ENCODE measurements at places on chromosomes 1 and 21.

DNA sequence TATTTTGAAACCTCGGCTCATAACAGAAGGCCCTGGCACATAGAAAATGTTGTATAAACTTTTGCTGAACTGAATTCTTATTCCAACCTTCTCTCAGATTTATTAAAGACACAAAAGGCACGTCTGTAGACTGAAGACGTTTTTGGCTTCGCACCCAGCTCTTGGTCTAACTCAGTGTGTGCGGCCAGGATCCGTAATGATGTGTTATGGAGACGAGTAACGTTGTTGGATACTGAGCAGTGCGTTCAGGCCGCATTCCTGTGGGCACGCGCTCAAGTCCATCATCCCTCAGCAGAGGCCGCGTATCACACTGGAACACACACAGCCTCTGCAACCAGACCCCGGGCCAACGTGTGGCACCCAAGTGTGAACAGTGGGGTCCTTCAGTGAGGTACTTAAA, 154.8 kb upstream of the RAB4A start:
- DNase-seq, result no peak

GRCh38 chr1:217534566-217534965, 96.3 kb downstream of the GPATCH2 start:
- DNase-seq, result no peak

DNA sequence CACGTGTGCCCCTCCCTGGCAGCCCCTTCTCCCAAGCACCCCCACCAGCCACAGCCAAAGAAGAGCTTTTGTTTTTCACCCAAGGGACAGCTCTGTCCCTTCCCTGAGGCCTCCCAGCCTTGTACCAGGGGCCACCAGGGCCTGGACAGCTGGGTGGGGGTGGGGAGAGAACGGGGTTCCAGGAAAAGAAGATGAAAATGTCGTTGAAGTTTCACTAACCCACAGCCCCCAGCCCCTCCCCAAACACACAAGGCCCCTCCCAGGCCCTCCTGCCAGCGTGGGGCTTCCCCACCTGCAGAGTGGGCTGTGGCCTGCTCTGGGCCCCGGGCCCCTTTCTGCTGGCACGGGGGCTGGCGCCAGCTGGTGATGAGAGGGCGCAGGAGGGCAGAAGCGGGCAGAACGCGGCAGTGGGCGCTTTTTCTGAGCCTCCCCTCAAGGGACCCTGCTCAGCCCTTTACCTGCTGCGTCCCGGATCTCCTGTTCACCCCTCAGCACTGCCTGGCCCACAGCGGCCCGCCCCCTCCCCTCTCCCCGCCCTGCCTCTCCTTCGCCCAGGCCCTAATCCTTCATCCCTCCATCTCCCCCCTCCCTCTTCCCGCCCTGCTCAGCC, 5.5 kb upstream of the ANKRD65 start:
- DNase-seq, result no peak

GRCh38 chr21:37266515-37267221, 466 bp downstream of the VPS26C start:
- no peak for DNase-seq

- no peak for DNase-seq
Observed at GRCh38 chr1:24903560-24903954, 26.5 kb downstream of the RUNX3 start.

DNA sequence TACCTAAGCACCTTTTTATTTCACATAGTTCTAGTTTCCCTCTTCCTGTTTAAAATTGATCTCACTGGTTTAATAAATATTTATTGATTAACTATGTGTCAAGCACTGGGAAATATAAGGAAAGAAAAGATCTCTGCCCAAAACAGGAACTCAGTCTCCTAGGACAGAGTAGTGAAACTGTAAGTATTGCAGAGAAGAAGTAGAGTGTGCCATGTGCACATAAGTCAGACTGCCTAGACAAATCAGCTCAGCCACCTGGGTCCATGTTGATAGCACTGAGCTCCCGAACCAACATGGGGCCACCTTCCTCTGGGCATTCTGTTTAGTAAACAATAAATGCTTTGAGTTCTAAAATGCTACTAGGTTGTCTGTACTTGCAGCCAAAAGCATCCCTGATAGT, 9.8 kb upstream of the SSX2IP start:
- no peak for DNase-seq

DNA sequence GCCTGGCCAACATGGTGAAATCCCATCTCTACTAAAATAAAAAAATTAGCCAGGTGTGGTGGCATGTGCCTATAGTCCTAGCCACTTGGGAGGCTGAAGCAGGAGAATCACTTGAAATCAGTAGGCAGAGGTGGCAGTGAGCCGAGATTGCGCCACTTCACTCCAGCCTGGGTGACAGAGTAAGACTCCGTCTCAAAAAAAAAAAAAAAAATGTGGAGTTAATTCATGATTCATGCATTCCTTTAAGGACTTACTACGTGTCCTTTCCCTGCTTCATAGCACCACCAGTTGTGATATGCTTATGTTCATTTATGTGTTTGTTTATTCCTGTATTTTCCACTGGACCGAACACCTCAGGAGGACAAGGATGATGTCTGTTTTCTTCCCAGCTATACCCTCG, 12.7 kb upstream of the PRELP start:
- peak; percentile 38 for DNase-seq

- no peak for DNase-seq
Observed at GRCh38 chr1:34975338-34975737, 9.8 kb downstream of the TMEM35B start.

DNA sequence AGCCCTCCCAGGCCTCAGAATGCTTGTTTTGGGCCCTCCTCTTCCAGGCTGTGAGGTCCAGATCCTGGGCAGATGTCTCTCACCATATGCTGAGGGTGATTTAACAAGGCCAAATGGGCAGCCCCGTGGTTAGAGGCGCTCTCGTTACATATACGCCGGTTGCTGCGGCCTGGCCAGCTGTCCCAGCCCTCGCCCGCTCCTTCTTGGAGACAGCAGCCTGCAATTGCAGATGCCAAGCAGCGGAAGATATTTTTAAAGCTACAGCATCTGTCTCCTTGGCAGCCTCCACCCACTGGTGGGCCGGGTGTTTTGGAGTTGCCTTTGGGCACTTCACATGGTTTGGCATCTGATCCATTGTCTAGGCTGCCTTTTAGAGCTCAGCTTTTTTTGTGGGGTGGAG, 178.8 kb upstream of the NFIA start:
- DNase-seq, result no peak

DNA sequence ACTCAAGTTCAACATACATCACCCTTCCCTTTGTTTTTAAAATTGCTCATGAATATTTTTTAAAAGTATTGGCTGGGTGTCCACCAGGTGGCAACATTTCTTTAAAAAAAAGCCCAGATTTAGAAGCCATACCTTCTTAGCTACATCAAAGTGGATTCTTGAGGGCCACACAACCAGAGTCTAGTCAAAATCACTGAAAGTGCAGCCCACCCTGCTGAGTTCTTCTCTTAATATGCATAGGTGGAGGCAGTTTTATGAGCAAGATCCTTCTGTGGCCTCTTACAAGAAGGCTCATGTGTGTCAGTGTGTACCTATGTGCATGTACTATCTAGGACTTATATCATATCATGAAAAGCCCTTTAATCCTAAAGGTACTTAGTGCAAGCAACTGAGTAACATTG, 16.9 kb upstream of the GNG12 start:
- DNase-seq, result no peak

GRCh38 chr1:212488436-212489283, 55.9 kb downstream of the NENF start:
- DNase-seq, result no peak

GRCh38 chr1:38361566-38361965, 315.0 kb upstream of the POU3F1 start:
- DNase-seq, result no peak

- DNase-seq, result no peak
Observed at GRCh38 chr1:17683598-17683997, 71.5 kb upstream of the ACTL8 start.
